Activated CD8-positive, alpha-beta memory T cell treated with anti-CD3 and anti-CD28 coated beads for 4 hours (primary cell): ENCODE measurements at places on chromosomes 6 and 20.

- no peak for DNase-seq
Measured at GRCh38 chr6:73888050-73888449, 192.0 kb downstream of the CD109 start.

DNA sequence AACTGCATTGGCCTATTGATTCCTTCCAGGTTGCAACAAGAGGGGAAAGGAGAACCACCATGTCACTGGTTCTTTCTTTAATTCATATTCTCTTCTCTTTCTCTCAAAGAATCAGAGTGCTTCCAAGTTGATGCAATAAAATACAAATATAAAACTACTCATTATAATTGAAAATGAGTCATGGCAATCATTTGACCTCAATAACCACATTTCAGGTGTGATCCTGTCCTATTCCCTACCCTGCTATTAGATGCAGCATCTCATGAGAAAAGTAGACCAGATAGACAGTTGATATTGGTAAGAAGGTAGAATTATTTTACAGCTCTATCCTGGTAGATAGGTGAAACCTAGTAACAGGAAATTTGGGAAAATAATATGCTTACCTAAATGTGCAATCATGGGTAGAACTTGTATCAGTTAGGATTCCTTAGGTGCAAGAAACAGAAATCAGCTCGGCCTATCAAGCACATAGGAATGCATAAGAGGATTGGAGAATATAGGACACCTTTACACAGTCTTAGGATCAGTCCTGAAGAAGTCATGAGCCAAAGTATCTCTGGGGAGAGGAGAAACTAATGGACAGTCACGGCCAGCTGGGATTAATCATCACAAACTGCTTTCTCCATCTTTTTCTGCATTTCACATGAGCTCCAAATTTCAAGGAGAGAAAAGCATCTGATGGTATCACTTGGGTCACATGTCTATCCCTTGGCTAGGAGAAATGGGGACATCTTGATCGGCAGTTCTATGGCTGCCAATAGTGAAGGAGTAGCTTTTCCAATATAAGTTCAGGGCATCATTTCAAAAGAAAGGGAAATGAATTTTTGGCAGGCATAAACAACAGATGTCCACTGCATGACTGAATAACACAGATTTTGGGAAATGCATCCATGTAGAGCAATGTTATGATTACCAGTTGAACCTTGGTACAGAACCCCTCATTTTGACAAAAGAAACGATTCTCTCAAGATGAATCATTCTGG, 19.3 kb upstream of the RNF146 start:
- DNase-seq: no peak

GRCh38 chr6:100592929-100593328, 128.2 kb upstream of the SIM1 start:
- DNase-seq: no peak

- DNase-seq: no peak
Measured at GRCh38 chr6:170083236-170084051, 207.4 kb downstream of the DLL1 start.

- DNase-seq: no peak
Measured at GRCh38 chr6:161066511-161066910, 74.9 kb downstream of the MAP3K4 start.

GRCh38 chr6:36729161-36729524, 31.5 kb downstream of the RAB44 start:
- DNase-seq: no peak

DNA sequence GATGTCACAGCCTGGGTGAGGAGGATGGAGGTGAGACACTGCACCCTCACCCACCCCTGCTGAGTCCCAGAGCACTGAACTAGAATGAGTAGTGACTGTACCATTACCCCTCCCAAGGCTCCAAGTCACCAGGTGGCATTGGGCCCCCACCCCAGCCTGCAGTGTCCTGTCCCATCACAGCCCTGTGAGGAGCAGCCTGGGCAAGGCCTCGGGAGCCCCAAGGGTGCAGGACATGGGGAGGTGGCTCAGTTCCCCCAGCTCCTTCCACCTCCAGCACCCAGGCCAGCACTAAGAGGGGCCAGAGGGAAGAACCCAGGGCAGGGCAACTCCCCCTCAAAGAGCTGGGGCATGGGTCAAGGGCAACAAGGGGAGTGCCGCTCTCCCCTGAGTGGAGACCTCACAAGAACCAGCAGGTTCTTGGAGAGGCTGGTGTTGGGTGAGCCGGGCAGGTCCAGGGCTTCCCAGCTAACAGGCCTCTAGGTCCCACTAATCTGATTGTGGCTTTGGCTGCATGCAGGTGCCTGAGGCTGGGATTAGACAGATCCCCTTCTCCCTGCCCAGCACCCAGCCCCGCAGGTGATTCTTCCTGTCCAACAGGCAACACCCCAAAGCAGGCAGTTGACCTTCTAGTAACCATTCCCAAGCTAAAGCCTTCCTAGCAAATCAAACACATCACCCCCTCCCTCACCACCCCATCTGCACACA, 2.6 kb downstream of the CST4 start:
- DNase-seq: no peak

- no peak for DNase-seq
Measured at GRCh38 chr20:1150218-1150617, 31.8 kb downstream of the PSMF1 start.

GRCh38 chr6:11231564-11232192, 790 bp downstream of the NEDD9 start:
- no peak for DNase-seq

GRCh38 chr6:27651371-27651732, 178.4 kb upstream of the ZNF184 start:
- DNase-seq: no peak

DNA sequence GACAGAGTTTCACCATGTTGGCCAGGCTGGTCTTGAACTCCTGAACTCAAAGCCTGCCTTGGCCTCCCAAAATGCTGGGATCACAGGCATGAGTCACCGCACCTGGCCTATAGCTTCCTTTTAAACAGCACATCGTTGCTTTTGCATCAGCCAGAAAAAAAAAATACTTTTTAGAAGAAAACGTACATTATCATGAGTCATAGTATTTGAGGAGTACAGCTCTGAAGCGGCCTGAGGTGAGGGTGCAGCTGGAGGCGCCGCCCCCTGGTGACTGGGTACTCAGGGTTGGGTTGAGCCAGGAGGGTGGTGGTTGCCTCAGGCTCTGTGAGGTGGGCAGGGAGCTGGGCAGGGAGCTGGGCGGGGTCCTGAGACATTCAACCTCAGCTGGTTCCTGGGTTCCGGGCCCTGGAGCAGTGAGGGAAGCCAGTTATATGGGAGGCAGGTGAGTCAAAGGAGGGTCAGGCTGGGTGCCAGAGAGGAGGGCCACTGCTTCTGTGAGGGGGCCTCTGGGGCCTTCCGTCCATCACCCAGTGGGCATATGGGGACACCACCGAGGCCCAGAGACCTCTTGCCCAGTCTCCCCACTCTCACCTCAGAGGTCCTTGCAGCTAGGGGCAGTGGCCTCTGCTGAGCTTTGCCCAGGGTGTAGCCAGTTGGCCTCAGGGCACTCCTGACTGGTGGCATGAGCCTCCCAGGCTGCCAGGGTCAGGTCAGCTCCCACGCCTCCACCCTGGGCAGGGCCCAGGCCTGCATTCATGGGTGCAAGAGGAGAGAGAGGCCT, 11.7 kb upstream of the ID1 start:
- no peak for DNase-seq

DNA sequence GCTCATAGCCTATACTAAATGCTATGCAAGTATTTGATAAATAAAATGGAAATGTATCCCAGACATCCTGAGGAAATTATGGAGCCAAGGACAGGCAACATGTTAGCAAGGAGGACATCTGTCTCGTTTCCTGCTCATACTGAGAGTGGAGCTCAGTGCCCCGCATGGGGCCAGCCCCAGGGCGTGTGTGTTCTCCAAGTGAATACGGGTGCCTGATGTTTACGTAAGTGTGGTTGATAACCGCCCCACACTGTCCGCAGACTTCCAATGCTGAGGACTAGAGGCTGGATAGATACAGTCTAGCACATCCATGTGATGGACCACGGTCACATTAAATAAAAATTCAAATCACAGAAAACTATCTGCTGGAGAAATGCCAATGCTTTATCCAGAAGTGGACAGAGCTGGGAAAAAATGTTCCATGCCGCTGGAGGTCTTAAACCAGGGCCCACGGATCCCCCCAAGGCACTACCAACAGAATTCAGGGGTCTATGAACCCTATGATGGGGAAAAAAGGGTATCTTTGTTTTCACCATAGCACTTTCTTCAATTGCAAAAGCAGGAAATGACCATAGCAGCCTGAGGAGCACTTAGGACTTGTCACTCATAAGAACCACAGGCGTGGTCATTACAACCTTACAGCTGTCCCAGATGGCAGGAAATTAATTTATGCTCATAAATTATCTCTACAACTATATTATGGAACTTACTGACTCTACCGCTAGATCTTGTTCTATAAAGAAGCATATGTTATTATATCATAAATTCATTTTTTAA, 24.9 kb downstream of the TGM2 start:
- DNase-seq: no peak

DNA sequence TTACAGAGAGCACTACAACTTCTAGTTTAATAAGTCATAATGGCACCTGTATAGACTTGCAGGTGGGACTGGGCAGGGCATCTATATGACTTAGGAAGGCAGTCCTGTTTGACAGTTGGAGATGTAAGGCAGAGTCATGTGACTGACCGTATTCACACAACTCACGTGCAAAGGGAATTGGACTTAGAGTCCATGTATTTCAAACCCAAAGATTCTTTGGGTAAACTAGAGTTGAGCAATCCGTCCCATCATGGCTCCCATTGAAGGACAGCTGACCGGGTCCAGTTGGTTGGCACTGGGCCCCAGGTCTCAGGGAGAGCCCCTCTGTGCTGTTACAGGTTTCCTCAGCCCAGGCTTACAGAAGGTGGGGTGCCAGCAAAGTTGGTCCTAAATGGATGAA, 121.9 kb downstream of the ARID1B start:
- DNase-seq: no peak

DNA sequence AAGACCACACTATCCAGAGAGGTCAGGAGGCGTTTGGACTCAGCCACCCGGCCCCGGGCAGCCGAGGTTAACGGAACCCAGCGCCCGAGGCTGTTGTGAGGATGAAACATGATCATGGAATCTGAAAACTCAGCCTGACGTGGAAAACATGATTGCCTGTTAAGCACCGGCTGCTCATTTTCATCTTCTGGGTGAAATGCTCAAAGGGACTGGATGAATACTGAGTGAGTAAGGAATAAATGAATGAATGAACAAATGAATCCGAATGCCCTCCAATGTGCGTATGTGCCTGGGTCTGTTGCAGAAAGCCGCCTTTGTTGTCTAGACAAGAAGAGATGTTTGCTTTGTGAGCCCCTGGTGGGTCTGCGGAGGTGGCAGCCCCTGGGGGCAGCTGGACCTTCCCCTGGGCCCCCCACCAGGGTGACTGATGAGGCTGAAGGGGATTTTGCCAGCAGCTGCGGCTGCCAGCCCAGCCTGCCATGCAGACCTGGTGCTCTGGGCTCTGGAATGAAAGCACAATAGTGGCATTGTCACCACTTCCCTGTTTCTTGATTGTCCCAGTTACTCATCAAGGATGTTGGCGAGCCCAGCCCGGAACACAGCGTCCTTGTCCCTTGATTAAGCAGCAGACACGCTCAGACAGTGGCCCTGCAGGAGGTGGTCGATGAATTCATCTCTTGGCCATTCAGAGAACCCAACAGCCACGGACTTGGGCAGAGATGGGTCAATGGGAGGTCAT, 211.1 kb downstream of the ANKRD60 start:
- DNase-seq: no peak

DNA sequence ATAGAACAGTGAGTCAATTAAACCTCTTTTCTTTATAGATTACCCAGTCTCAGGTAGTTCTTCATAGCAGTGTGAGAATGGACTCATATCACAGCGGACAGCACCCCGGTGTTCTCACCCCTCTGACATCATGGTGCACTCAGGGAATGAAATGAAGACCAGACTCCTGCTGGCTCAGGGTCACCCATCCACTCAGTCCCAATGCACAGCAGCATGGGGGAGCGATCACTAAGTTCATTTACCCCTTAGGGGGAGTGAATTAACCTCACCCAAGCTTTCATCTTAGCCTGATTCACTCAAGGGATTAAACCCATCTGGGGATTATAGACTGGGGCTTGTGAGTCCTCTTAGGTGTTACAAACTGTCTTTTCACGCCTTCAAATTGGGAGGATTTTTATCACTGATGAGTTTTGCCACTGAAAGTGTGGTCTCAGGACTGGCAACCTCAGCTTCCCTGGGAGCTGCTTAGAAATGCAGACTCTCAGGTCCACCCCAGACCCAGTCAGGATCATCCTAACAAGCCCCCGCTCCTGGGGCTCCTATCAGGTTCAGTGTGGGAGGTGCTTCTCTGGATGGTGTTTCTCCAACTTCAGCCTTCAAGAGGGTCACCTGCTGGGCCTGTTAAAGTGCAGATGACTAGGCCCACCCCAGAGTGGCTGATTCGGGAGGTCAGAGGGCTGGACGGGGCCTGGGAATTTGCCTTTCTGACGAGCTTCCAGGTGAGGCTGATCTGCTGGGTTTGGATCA, 44.3 kb upstream of the FRMD1 start:
- no peak for DNase-seq

- no peak for DNase-seq
Measured at GRCh38 chr6:167949121-167949684, 48.3 kb upstream of the KIF25 start.

- no peak for DNase-seq
Measured at GRCh38 chr20:48180024-48180423, 394.7 kb upstream of the SULF2 start.
